Gastrocnemius medialis (tissue), 4 donors: ENCODE measurements at places on chromosomes 12 and 14. TPM values are rescaled to one million over a fixed set of nuclear protein-coding genes. Genes with fewer than 3 reads are reported as not detected.
A peak's percentile ranks its signal among the peaks of the same experiment; 100 is the strongest.

TBC1D30 gene
- 0.76 TPM for total RNA-seq

VRTN gene
- not detected for total RNA-seq

GRCh38 chr12:113030875-113031525 is 25.5 kb upstream of the DTX1 start:
- H3K27ac ChIP-seq = no peak overlapping the region
- no peaks in the 10 kb centered on the region for H3K4me1 ChIP-seq
- H3K27me3 ChIP-seq = no peaks in the 10 kb centered on the region
- no peak overlapping the region for H3K4me3 ChIP-seq
- DNase-seq = no peak

DNA sequence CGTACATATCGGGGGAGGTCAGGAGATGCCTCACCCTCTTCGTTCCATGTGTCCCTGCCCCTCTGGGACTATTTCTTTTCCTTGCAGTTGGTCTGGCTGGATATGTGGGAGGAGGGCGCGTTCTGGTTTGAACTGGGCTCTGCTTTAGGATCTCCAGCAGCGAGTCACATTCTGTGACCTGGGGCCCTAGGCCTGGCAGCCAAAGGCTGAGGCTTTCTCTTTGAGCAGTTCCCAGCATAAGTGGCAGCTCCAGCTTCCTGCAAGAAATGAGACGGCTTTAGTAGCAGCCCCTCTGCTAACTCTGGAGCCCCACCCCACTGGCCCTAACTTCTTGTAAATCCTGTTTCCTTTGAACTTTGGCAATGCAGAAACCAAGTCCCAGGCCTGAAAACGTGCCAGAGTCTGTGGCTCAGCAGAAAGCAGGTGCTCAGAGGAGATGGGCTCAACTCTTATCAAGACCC is 274.8 kb downstream of the DPF3 start:
- peak overlapping the region; percentile 75 for H3K27ac ChIP-seq
- H3K36me3 ChIP-seq = no peaks in the 10 kb centered on the region
- H3K27me3 ChIP-seq = no peaks in the 10 kb centered on the region
- H3K4me3 ChIP-seq = no peak overlapping the region
- DNase-seq = no peak

NEMF gene
- 56.5 TPM for total RNA-seq

DNA sequence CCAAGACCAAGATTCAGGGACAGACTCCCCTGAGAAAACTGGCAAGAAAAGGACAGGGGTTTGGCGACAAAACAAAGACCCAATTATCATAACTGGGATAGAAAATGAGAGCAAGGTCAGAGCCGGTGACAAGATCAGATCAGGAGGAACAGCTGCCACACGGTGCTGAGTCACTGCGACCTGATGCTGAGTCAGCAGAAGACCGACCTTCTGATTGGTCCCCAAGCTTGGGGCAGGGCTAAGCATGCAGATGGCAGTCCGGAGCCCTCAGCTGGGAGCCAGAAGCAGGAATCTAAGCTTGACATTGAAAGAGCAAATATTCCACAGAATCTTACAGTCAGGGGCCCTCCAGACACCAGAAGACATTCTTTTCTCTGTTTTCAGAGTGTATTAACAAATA is 19.1 kb upstream of the ARMH4 start:
- H3K4me1 ChIP-seq = peaks cover 3% of the 10 kb centered on the region
- DNase-seq = peak; percentile 25
- no peaks in the 10 kb centered on the region for H3K36me3 ChIP-seq
- no peaks in the 10 kb centered on the region for H3K27me3 ChIP-seq

GRCh38 chr14:20609215-20610001 is 18.2 kb upstream of the RNASE12 start:
- peak overlapping the region; percentile 95 for H3K4me3 ChIP-seq
- H3K27me3 ChIP-seq = no peaks in the 10 kb centered on the region
- peaks cover 14% of the 10 kb centered on the region for H3K4me1 ChIP-seq
- DNase-seq = peak; percentile 66
- H3K27ac ChIP-seq = peak overlapping the region; percentile 73

SYNDIG1L gene
- total RNA-seq = not detected

GRCh38 chr14:87179936-87180335 is 813.0 kb downstream of the GALC start:
- H3K27ac ChIP-seq = no peak overlapping the region
- no peak overlapping the region for H3K4me3 ChIP-seq
- no peaks in the 10 kb centered on the region for H3K27me3 ChIP-seq
- no peaks in the 10 kb centered on the region for H3K4me1 ChIP-seq
- no peak for DNase-seq
- H3K36me3 ChIP-seq = no peaks in the 10 kb centered on the region
